SJSA1 (cell line): ENCODE measurements at places on chromosomes 11 and 22. TPM values are rescaled to one million over a fixed set of nuclear protein-coding genes. Genes with fewer than 3 reads are reported as not detected.

Gene MMP11
- 14.5 and 32.4 TPM in 2 replicates for total RNA-seq

Gene EIF4G2
- total RNA-seq = 930 and 1,031 TPM in 2 replicates

Gene OR52I2
- total RNA-seq = not detected in 2 replicates

Gene OR52B4
- not detected in 2 replicates for total RNA-seq

DNA sequence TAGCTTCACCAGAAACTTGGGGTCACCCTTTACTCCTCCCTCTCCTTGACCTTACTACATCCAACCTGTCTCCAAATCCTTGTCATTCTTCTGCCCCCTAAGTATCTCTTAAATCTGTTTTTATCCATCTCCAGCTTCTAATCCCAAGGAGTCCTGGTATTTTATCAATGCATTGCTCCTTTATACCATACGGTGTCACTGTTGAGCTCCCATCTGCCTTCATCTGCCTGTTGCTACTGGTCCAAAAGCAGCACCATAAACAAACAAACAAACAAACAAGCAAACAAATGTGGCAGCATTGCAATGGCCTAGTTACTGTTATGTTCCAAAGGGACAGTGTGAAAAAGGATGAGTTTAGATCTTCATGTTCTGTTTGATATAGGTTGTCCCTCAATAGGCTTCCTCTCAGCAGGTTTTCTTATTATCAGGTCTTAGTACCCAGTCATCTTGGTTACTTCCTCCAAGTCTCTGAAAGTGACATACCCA, 34.2 kb downstream of the DNHD1 start:
- DNase-seq = peak; percentile 27
- no peaks in the 10 kb centered on the region for H3K4me1 ChIP-seq
- H3K4me3 ChIP-seq = no peak overlapping the region
- H3K27ac ChIP-seq = no peak overlapping the region
- H3K36me3 ChIP-seq = no peaks in the 10 kb centered on the region
- H3K27me3 ChIP-seq = no peaks in the 10 kb centered on the region

DNA sequence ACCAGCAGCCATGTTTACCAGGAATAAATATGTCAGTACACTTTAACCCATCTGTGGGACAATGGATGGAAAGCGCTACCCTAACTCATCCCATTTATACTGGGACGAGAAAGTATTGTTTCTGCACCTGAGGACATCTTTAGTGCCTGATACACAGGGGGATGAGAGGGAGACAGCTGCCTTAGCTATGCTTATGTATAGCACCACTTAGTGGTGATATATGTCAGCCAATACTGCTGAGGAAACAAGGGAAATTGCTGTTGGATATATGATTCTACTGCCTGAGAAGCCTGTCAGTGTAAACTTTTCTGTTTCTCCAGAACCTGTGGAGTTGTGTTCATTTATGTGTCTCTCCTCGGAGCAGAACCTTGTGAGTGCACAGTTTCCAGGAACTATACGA, 13.3 kb upstream of the CEP295 start:
- H3K4me1 ChIP-seq = no peaks in the 10 kb centered on the region
- no peaks in the 10 kb centered on the region for H3K36me3 ChIP-seq
- no peak overlapping the region for H3K27ac ChIP-seq
- no peak for DNase-seq

GRCh38 chr11:75150879-75151278, at the start of gene SLCO2B1:
TSS of gene SLCO2B1 (plus strand) at chr11:75151107. CDS start at chr11:75151382, 275 bp downstream.
- no peaks in the 10 kb centered on the region for H3K27me3 ChIP-seq

- peaks cover 5% of the 10 kb centered on the region; the same call in 1 of the 2 replicates for H3K4me1 ChIP-seq
- no peak overlapping the region for H3K4me3 ChIP-seq
- no peak for DNase-seq
Measured at GRCh38 chr22:21791635-21792625, 56.3 kb upstream of the YPEL1 start.

- H3K27ac ChIP-seq = no peak overlapping the region
- no peak overlapping the region for H3K4me3 ChIP-seq
- H3K4me1 ChIP-seq = no peaks in the 10 kb centered on the region
Measured at GRCh38 chr11:17604201-17604914, 57.3 kb downstream of the OTOG start.

DNA sequence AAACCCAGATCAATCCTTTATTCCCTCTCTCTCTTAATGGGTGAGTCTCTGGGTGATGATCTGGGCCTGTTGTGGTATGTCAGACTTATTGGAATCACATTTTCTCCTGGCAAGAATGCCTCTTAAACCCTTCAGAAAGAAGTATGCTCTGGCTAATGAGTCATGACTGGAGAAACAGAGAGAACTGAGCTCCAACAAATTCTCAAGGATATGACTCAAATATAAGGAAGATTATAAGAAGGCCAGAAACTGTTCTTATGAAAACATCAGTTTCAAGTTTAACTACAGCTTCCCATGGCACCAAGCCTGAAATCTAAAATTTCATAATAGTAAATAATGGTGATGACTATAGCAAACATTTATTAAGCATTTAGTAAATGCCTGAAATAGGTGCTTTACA, 83.9 kb downstream of the OR5AK2 start:
- no peaks in the 10 kb centered on the region for H3K36me3 ChIP-seq
- peaks cover 20% of the 10 kb centered on the region for H3K4me1 ChIP-seq
- no peak overlapping the region for H3K4me3 ChIP-seq
- H3K27ac ChIP-seq = peak overlapping the region; percentile 77
- H3K27me3 ChIP-seq = no peaks in the 10 kb centered on the region

DNA sequence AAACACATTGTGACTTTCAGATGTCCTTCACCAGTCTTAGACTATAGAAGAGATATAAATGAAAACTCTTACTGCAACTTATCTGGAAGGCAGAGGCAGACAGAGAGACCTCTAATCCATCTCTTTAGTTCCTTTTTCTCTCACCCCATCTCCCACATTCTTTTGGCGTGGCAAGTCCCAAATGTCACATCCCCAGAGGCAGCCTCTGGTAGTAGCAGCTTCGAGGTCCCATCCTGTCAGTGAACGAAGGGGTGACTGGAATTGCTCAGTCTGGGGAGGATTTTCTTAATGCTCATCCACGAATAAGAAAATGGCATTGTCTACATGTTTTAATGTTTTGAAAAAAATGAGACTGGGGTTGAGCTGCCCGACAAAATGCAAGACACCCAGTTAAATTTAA, 201.4 kb downstream of the GRIA4 start:
- no peak for DNase-seq
- no peak overlapping the region for H3K4me3 ChIP-seq
- H3K27ac ChIP-seq = no peak overlapping the region
- no peaks in the 10 kb centered on the region for H3K36me3 ChIP-seq
- H3K4me1 ChIP-seq = no peaks in the 10 kb centered on the region

DNA sequence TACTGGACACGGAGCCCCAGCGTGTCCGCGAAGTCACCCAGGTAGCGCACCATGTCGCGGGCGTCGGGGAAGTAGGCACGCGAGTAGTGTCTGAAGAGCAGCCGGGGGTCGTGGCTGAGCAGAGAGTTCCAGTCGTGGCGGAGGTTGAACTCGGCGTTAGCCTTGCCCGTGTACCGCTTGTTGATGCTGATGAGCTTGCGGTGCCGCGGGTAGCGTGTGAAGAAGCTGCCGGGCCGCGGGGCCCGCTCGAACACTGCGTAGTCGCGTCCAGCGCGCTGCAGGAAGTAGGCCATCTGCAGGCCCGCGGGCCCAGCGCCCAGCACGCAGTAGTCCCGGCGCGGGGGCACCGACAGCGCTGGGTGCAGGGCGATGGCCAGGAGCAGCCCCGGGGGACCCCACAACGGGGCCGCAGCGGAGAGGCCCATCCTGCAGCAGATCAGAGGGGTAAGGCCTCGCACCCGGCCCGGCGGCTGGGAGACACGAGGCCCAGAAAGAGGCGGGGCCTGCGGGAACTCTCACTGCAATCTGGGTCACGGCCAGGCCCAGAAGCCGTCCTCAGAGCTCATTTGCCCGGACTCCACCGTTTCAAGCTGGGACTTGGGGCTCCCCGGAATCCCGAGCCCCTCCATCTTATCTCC, 723 bp downstream of the FOXRED2 start:
- H3K27me3 ChIP-seq = no peaks in the 10 kb centered on the region
- H3K36me3 ChIP-seq = peaks cover 14% of the 10 kb centered on the region
- no peak overlapping the region for H3K27ac ChIP-seq
- peak overlapping the region; percentile 46 for H3K4me3 ChIP-seq

- no peak for DNase-seq
- H3K36me3 ChIP-seq = no peaks in the 10 kb centered on the region
- no peaks in the 10 kb centered on the region; the same call in 1 of the 2 replicates for H3K27me3 ChIP-seq
- H3K4me1 ChIP-seq = no peaks in the 10 kb centered on the region
Measured at GRCh38 chr11:121329781-121330395, 37.3 kb downstream of the SC5D start.
